Activated CD8-positive, alpha-beta memory T cell treated with anti-CD3 and anti-CD28 coated beads for 24 hours (primary cell): ENCODE measurements at places on chromosomes 5 and 9.

GRCh38 chr9:21316032-21316842 lies 11.1 kb upstream of the IFNA5 start:
- no peak for DNase-seq

- no peak for DNase-seq
Measured at GRCh38 chr9:137881591-137882505, 4.3 kb downstream of the CACNA1B start.

DNA sequence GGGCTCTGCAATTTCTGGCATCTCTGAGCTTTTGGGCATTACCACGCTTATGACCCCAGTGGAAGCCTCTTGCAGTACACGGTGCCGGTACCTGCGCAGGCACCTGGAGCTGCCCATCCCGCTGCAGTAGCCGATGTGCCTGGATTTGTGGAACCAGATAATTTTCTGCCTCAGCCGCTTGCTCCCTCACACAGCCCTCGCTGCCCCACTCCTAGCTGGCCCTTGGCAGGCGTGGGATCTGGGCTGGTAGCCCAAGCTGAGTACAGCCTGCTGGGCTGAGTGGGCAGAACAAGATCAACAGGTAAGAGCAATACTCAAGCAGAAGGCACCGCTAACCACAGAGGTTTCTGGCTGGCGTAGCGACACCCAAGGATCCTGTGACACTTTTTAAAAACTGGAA lies 1808.8 kb upstream of the ACO1 start:
- DNase-seq: no peak

DNA sequence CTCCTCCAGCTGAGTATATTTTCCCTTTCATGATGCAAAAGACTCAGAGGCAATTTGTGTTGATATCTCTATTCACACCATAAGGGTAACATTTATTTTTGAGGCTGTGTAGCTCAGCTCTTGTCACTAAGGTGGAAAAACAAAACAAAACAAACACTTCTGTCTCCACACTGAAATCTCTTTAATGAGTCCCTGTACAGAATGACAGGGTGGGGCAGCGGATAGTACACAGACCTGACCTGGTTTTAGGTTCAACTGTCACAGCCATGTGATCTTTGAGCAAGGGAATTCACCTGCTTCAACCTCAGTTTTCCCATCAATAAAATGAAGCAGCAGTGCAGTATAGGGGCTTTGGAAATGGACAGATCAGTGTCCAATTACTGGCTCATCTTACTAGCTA lies 29.3 kb downstream of the TLR4 start:
- no peak for DNase-seq

GRCh38 chr9:34991607-34992375 lies 2.2 kb downstream of the DNAJB5 start:
- no peak for DNase-seq

- no peak for DNase-seq
Measured at GRCh38 chr5:110055302-110055701, 365.6 kb downstream of the MAN2A1 start.

- DNase-seq: peak; percentile 71
Measured at GRCh38 chr5:96875791-96876291, 459 bp upstream of the ERAP2 start.
